ENCODE measurements at places on chromosomes 5 and 9.

- DNase-seq, result no peak
Observed at GRCh38 chr5:7517006-7517405, 121.1 kb downstream of the ADCY2 start.

GRCh38 chr5:59354274-59354673, 539.3 kb downstream of the PDE4D start:
- DNase-seq, result no peak

GRCh38 chr5:148855249-148856008, 29.0 kb downstream of the ADRB2 start:
- no peak for DNase-seq

DNA sequence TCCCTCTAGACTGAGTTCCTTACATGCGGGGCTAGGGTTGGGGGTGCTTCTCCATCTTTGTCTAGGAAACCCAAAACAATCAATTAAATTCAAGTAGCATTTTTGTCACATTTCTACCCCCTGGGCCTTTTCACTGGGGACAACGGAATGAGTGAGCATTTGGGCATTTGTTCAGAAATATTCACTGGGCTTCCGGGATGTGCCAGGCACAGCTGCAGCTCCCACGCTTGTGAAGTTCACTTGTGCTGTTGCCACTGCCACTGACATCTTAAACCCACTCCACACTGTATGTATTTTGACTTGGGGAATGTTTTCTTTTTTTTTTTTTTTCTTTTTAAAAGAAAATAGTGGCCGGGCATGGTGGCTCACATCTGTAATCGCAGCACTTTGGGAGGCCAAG, 31.6 kb downstream of the DUSP1 start:
- no peak for DNase-seq

- no peak for DNase-seq
Observed at GRCh38 chr5:87788416-87788815, 375.7 kb upstream of the CCNH start.

- no peak for DNase-seq
Observed at GRCh38 chr5:168879929-168880328, 300.8 kb upstream of the PANK3 start.

GRCh38 chr5:40587376-40587775, 92.3 kb upstream of the PTGER4 start:
- no peak for DNase-seq

Data from stimulated activated CD8-positive, alpha-beta memory T cell treated with anti-CD3 and anti-CD28 coated beads, Interleukin-4, amount 100 ng/mL, for 1 hour (primary cell).